ENCODE measurements at places on chromosomes 16 and 17.

DNA sequence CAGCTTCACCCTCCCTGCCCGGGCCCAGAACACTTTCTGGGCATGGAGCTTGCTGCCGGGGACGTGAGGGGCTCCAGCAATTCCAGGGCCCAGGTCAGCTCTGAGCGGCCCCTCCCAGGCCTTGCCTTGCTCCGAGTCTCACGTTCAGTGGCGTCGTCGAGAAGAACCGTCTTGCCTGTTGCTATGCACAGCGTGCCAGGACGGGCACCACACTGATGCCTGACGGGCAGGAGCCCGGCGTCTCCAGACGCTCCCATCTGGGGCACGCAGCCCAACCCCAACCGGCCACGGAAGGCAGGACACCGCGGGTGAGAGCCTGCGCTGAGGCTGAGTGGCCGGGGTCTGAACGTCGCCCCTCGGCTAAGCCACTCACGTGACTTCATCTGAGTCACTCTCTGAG is 27.1 kb downstream of the TIMM22 start:
- DNase-seq = no peak

- DNase-seq = peak; percentile 53
These were observed 3.2 kb downstream of the TERB1 start for GRCh38 chr16:66798161-66798560.

DNA sequence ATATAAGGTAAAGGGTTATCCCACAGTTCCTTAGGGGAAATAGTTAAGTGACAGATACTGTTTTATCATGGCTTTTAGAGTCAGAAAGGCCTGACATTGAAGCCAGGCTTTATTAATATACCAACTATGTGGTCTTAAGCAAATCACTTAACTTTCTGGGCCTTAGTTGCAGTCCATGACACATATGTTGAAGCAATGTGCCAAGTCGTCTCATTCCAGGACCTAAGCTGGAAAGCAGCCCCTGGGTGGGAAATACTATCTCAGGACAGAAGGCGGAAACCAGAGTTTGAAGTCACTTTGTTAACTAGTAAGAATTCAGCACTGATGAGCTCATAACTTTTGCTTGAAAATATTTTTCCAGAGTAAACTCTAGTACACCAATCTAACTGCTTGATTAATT is 80.0 kb downstream of the USP32 start:
- peak; percentile 81 for DNase-seq

- no peak for DNase-seq
These were observed 22.2 kb downstream of the SOST start for GRCh38 chr17:43736389-43736788.

DNA sequence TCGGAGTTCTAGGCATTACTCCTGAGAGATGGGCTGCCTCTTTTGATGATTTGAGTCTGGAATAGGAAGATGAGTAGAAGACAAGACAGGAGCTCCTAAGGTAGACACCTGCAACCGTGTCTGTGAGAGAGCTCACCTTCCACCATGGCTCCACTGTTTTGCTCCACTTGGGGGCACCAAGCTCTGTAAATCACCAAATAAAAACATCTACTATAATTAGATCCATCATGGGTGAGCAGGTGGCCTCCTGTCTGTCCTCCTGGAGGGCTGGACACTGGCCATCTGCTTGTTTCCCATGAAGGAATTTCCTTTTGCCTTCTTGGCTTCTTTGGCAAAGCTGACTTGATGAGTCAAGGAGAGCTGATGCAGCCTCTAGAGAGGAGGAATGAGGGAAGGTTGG is 179.0 kb downstream of the HAPSTR1 start:
- DNase-seq = no peak

DNA sequence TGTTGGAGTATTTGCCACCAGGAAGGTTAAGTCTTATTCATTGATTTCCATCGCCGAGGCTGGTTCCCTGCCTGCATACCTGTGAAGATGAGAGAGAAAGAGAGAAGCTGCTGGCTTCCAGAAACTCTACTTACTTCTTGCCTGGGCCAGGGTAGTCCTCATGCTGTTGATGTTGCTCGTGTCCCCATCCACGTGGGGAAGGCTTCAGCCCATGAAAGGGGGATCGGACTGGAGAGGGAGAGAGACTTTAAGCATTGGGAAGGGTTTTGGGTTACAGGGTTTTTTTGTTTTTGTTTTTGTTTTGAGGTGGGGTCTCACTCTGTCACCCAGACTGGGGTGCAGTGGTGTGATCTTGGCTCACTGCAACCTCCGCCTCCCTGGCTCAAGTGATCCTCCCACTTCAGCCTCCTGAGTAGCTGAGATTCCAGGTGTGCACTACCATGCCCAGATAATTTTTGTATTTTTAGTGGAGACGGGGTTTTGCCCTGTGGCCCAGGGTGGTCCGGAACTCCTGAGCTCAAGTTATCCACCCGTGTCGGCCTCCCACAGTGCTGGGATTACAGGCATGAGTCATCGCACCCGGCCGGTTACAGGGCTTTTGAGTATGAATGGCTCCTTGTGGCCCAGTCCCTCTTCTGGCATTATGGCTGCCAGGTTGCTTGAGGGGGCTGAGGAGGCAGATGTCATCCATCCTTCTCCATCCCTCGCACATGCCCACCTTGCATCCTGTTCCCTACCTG is 26.6 kb downstream of the ITGB3 start:
- DNase-seq = peak; percentile 46

DNA sequence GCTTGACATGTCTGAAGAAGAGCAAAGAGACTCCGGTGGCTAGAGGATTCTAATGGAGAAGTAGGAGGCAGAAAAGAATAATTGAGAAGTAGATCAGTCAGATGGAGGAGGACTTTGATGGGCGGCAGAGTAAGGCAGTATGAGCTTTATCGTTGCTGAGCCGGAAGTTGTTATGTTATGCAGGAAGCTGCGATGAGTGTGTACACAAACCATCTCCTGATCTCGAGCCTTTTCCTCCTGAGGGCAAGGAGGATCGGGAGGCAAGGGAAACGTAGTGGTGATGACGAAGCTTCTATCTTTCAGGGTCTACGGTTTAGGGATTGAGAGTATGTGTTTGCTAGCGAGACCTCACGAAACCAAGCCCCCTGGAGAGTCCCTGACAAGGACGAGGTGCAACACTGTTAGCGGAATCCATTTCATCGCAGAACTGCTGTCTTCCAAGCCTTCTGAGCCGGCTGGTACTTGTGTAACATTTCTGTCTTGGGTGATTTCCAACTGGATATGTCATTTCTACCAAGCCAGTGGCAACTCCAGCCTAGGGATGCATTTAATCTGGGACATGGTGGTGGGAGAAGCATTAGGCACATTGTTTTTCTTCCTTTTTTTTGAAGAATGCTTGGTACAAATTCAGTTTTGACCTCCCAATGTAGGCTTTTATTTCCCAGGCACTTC is 45.5 kb downstream of the RBFOX1 start:
- DNase-seq = no peak

GRCh38 chr16:65120461-65120830 is 1.4 kb downstream of the CDH11 start:
- DNase-seq = no peak

DNA sequence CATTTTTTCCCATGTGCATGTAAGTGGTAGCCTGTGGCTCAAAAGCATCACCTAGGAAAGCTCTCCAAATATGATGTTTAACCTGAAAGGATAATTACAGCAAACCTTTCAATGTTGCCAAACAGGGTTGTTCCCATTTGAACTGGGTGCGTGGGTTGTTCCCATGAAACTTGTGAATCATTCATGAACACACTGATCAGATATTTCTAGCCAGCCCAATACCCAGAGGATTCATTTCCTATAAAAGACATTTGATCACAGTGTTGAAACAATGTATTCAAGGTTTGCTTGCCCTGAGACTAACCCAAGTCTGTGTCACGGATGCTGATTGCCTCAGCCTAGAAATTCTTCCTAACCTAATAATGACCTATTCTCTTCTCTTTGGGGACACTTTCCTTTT is 12.9 kb downstream of the KRT39 start:
- DNase-seq = peak; percentile 85

DNA sequence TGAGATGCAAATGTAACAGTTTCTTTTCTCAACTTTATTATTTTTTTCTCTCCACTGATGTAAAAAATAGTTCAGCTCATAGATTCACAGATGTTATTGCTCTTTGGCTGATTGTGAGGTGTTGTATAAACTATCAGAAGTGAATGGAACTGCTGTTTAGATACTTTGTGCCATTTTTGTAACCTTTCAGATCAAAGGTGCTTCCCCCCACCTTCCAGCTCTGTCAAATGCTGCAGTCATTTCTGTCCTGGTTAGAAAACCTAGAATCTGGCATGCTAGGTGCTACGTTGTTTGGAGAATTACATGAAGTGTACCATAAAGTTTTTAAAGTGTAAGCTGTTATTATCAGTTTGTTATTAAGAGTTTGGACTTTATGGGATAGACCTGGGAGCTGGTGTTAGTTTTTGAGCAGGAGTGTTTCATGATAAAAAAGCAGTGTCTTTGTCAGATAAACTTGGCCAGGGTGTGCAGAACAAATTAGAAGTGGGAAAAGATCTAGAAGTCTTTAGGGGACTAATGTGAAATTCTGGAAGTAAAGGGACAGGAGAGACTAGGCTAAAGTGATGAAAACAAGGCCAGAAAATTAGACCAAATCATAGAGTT is 1.8 kb upstream of the WIPI1 start:
- no peak for DNase-seq

- DNase-seq = peak; percentile 31
These were observed 9.6 kb downstream of the FAM20A start for GRCh38 chr17:68591583-68591982.

DNA sequence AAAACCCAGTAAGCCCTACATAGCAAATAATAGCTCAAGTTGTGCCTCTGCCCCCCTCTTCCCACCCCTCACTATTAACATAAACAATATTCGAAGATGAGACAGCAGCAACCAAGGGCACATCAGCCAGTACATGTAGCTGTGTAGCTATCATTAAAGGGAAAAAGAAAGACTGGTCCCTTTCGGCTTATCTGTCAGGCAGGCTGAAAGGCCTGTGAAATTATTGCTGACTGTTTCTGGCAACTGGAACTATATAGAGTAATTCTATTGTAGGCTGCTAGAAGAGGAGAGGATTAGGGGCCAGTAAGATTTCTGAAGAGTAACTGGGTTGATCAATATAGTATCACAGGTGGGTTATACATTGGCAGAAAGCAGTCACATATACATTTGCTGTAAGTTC is 36.5 kb upstream of the RASL10B start:
- DNase-seq = no peak

- DNase-seq = no peak
These were observed 17.9 kb upstream of the B4GALNT2 start for GRCh38 chr17:49114703-49115102.

- DNase-seq = peak; percentile 28
These were observed 59.8 kb downstream of the NEUROD2 start for GRCh38 chr17:39547713-39548478.

GRCh38 chr17:58920773-58921172 is 165.1 kb downstream of the PPM1E start:
- DNase-seq = no peak

GRCh38 chr17:40846515-40847144 is 20.4 kb downstream of the KRT12 start:
- DNase-seq = no peak
